ENCODE measurements at places on chromosomes 12 and 14. TPM values are rescaled to one million over a fixed set of nuclear protein-coding genes. Genes with fewer than 3 reads are reported as not detected.

DNA sequence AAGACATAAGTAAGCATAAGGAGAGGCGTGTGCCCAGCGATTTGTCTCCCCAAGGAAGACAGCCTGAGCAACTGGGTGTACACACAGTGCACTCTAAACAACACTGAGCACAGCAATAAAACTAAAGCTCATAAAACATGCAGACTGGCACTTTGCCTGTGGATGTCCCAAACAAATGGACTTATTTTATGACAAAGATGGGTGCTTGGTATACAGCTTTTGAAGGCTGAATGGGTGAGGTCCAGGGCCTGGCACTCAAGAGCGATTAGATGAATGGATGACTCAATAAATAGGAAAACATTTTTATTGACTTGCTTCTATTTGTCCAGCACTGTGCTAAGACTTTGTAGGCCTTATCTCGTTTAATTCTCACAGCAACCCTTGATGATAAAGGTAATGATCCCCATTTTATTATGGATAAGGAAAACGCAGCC, 28.5 kb downstream of the LGMN start:
- peak; percentile 88 for DNase-seq

GRCh38 chr12:105499205-105499604, 168.7 kb downstream of the C12orf75 start:
- no peak for DNase-seq

- peak; percentile 97 for DNase-seq
These were observed at the start of gene GPRC5A for GRCh38 chr12:12891080-12891880. TSS of gene GPRC5A (plus strand) at chr12:12891562. CDS start at chr12:12908250, 16,688 bp downstream.

DNA sequence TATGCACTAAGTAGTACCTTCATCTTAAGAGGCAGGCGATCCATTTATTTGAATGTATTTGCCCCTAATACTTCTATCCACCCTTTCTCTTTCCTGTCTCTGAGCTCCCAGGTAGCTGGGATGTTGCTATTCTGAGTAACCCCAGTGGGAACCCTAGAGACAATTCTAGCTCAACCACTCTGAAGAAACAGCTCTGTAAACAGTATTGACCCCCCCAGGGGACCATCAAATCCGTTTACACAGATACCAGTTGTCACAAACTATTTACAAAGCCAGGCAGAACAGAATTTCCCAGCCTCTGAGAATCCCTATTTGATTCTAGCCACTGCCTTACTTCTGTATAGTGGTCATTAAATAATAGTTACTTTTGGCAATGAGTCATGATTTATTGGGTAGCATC, 64.9 kb downstream of the MIPOL1 start:
- DNase-seq, result no peak

DNA sequence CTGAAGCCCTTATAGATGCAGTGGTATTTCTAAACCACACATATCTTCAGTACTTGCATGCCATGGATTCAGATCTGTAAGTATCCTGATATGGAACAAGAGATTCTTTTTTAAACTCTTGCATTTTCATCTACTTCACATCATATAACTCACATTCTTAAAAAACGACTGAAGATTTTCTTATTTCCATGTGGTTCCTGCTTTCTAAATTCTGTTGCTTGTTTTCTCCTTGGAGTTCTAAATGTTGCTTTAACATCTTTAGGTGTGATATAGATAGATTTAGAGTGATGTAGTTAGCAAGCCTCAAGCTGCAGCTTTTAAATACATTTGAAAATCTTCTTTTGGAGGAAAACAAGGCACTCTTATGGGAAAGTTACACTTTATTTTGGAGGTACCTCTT, 455.4 kb downstream of the FOXG1 start:
- DNase-seq, result no peak

- DNase-seq, result no peak
These were observed 15.0 kb downstream of the FNTB start for GRCh38 chr14:65001723-65002122.

GRCh38 chr12:124678421-124678893, 111.0 kb upstream of the NCOR2 start:
- DNase-seq, result no peak

DNA sequence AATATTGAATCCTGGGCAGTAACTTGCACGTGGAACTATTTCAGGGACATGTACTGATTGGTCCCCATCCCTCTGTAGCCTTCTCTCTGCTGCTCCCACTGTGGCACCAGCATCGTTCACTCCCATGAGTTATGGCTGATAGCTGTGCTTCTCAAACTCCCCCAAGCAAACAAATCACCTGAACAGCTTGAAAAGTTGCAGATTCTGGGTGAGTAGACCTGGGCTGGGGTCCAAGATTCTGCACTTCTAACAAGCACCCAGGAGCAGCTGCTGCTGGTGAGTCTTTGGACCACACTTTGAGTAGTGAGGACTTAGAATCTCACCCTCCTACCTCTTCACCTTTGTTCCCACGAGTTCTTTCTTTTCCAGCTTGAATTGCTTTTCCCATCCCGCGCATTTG, 49.4 kb upstream of the ZFP36L1 start:
- no peak for DNase-seq

GRCh38 chr14:91796617-91797347, 64.9 kb upstream of the CATSPERB start:
- no peak for DNase-seq

GRCh38 chr12:92539110-92539749, 163.6 kb upstream of the PLEKHG7 start:
- no peak for DNase-seq

DNA sequence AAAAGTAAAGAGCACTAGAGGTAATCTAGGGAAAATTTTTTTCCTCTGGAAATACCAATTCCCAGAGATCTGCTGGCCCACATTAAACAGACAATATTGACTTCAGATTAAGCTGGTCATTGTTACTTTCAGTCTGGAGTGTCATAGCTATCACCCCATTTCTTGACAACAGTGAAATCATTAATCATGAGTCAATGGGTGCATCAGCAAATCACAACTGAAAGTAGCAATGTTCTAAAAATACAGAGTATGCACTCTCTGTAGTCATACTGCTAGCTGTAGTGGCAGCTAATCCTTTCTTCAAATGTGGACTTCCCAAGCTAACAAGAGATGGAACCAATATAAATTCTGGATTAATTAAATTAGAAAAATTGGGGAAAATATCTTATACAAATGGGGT, 129.9 kb downstream of the CPNE8 start:
- DNase-seq, result no peak

GRCh38 chr14:22070119-22070982, 396.7 kb upstream of the OR4E1 start:
- no peak for DNase-seq

GRCh38 chr12:89235189-89235993, 116.9 kb downstream of the DUSP6 start:
- DNase-seq, result no peak

DNA sequence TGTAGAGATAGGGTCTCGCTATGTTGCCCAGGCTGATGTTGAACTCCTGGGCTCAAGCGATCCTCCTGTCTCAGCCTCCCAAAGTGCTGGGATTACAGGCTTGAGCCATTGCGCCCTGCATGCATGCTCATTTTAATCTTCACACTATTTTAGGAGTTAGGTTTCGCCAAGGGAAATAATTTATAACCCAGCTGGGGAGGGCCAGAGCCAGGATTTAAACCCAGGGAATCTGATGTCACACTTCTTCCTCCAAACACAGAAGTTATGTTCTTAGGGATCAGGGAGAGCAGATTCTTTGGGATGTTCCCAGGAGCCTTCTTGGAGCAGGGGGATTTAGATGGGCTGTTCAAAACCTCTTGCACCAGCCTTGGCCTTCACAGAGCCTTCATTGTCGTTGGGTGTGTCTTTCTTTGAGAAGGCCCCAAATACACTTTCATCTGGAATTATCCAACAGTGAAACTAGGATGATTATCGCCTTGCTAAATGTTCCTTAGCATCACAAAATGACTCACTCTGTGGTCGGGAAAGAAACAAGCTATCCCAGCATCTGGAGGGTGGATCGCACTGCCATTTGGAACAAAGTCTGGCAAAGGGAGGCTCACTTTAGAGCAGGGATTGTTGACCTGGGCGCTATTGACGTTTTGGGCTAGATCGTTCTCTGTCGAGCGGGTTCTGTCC, 8.2 kb upstream of the PPP1CC start:
- no peak for DNase-seq

DNA sequence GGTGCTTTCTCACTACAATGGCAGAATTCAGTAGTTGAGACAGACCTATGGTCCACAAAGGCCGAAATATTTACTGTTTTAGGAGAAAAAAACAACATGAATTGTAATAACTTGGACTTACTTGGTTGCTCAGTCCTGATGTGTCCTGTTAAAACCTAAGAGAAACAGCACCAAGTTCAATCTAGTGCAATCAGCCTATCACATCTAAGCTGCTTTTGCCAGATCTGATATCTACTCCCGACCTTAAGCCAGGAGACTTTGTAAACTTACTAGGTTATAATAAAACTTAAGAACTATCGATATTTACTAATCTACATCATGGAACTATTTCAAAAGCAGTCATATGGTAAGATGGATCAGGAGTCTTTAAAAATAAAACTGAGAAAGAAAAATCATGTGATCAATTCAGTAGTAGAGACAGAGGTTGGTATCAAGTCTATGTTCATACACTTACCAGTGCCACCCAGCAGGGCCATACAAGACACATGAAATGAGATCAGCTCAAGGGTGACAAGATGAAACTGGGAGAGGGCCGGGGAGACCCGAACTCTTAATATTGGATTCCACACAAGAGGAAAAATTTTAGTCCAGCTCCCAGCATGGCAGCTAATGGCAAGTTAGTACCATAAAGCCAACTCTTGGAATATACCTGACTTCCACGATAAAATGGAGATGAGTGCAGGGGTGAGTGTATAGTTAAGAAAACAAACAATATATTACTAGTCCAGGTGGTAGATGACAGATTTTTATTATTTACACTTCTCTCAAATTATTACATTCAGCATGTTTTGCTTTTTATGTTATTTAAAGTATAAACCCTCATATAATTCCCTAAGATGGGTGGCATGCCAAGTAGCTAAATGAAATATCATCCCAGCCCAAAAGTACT, 27.5 kb downstream of the NUDT4 start:
- DNase-seq, result no peak

DNA sequence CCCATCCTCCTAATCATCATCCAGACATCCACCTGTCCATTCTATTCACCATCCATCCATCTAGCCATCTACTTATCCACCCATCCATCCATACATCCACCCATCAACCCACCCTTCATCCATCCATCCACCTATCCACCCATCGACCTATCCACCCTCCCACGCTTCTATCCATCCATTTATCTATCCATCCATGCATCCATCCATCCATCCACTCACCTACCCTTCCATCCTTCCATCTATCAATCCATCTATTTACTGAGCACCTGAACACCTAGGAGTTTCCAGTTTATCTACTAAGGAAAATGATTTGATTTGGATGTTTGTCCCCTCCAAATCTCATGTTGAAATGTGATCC, 7.5 kb downstream of the RIN3 start:
- DNase-seq, result no peak

- no peak for DNase-seq
These were observed 1277.6 kb downstream of the AACS start for GRCh38 chr12:126342866-126343265.

- no peak for DNase-seq
These were observed 544.2 kb downstream of the ETNK1 start for GRCh38 chr12:23169012-23169695.

DNA sequence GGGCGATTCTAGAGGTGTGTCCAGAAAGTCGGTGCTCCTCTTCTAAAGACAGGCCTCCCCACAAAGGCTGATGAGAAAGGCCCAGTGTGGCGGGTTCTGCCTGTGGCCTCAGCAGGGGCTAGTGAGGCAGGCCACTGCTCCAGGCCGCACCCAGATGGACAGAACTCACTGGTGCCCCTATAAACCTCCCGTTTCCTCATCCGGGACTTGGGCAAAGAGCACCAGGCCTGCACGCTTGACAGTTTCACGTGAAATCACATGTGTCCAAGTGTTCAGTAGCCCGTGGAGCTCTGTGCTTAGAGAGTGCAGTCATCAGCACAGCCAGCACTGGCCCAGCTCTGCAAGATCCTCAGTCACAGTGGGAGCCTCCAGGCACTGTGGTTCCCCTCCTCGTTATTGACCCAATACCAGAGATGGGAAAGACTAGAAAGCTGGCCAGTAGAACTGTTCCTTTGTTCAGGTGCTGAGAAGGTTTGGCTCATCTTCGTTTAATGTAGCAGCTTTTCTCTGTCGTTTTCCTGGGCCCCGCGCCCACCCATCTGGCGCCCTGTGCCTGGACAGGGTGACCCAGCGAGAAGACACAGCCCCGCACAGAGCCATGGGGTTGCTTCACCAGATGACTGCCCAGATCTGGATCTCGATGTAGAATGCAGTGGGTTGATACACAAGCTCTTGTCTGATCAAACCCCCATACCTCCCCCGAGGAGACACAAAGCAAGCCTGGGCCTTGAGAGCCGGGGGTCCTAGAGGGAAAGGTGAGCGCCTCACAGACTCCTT, 26.3 kb downstream of the IL31 start:
- no peak for DNase-seq

DNA sequence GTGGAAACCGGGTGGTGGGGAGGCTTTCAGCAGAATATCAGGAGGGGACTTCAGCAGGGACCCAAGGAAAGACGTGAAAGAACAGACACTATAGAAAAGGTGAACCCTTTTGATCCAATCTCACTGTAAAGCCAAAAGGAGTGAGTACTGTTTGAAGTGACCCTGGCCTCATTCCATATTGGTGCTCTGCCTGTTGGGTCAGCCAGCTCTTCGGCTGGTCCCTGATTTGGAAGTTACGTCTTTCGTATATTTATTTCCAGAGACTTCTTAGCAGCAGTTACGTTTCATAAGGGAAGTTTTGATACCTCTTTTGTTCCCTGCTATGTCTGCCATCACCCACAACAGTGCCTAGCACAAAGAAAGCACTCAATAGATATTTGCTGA, 21.9 kb downstream of the WNT5B start:
- no peak for DNase-seq

DNA sequence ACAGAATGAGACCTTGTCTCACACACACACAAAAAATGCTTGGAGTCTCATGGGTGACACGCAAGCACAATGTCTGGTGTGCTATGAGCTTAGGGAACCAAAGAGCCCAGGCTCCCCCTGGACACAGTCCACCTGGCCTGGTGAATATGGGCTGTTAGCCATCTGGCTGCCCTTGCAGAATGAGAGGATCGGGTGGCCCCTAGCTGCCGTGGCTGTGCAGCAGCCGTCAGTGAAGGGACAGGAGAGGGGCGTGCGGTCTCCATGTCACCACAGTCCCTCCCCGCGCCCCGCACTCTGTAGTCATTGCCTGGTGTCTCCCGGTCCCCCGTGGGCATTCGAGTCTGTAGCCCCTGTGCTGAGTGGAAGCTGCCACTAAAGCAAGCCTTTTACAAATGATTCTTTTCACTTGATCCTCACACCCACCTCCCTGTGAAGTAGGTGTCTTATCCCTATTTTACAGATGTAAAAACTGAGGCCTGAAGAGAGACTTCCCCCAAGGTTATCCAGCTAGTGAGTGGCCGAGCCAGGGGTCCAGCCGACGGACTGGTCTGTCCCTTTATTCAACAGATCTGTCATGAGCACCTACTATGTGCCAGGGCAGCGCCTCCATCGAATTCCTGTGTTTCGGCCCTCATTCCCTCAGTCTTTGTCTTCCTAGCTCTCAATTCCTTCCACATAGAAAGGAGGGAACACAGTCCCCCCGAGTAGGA, 18.8 kb downstream of the MVK start:
- DNase-seq, result no peak

CCDC175 gene
- polyA plus RNA-seq, result 1.5 TPM

TAS2R31 gene
- 0.82 TPM for polyA plus RNA-seq

RFLNA gene
- polyA plus RNA-seq, result 64.3 TPM

LRRC10 gene
- polyA plus RNA-seq, result not detected

CYP27B1 gene
- polyA plus RNA-seq, result 1.8 TPM

TMEM233 gene
- polyA plus RNA-seq, result 0.51 TPM

DACT1 gene
- polyA plus RNA-seq, result 13.5 TPM

WSB2 gene
- polyA plus RNA-seq, result 68.1 TPM

GSKIP gene
- polyA plus RNA-seq, result 39.6 TPM

TSPAN11 gene
- 8.4 TPM for polyA plus RNA-seq

LACRT gene
- not detected for polyA plus RNA-seq

DBX2 gene
- polyA plus RNA-seq, result 0.01 TPM

SLC7A7 gene
- 660 TPM for polyA plus RNA-seq

NABP2 gene
- 29.1 TPM for polyA plus RNA-seq
